ENCODE measurements at places on chromosomes 4 and X.

- DNase-seq = peak; percentile 81
Observed at GRCh38 chr4:185597532-185598188, 62.4 kb upstream of the PDLIM3 start.

GRCh38 chrX:154371789-154372300 lies 2.6 kb downstream of the FLNA start:
- DNase-seq = no peak

DNA sequence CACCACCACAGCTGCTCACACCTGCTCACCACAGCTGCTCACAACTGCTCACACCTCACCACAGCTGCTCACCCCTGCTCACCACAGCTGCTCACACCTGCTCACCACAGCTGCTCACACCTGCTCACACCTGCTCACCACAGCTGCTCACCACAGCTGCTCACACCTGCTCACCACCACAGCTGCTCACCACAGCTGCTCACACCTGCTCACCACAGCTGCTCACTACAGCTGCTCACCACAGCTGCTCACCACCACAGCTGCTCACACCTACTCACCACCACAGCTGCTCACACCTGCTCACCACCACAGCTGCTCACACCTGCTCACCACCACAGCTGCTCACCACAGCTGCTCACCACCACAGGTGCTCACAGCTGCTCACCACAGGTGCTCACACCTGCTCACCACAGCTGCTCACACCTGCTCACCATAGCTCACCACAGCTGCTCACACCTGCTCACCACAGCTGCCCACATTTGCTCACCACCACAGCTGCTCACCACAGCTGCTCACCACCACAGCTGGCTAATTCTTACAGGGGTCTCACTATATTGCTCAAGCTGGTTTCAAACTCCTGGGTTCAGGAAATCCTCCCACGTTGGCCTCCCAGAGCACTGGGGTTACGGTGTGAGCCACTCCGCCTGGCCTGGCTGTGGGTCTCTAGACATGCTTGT lies 30.4 kb upstream of the CPLX1 start:
- DNase-seq = no peak

GRCh38 chr4:74205046-74205445 lies 47.1 kb downstream of the MTHFD2L start:
- DNase-seq = no peak

GRCh38 chrX:9642270-9642995 lies 123.2 kb downstream of the GPR143 start:
- no peak for DNase-seq
